ENCODE measurements at places on chromosomes 1 and 21.

DNA sequence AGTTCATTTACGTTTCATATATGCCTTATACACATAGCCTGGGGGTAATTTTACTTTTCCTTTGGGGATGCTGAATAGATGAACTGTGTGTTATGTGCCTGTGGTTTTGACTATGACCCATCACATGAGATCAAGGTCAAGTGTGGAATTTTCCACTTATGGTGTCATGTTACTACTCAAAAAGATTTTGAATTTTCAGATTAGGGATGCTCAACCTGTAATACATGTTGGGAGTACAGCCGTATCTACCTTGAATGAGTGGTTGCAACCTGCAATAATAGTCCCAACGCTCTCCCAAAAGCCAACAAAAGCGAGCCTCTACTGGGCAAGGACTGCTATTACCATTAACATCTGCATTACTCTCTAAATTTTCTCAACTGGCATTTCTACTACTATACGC, 68.5 kb upstream of the SDC3 start:
- DNase-seq: peak; percentile 18

- DNase-seq: no peak
Measured at GRCh38 chr1:198741744-198742143, 102.9 kb downstream of the PTPRC start.

GRCh38 chr21:38807986-38808385, 2.3 kb downstream of the ETS2 start:
- DNase-seq: no peak

- no peak for DNase-seq
Measured at GRCh38 chr1:55209247-55209646, 5.9 kb downstream of the USP24 start.

DNA sequence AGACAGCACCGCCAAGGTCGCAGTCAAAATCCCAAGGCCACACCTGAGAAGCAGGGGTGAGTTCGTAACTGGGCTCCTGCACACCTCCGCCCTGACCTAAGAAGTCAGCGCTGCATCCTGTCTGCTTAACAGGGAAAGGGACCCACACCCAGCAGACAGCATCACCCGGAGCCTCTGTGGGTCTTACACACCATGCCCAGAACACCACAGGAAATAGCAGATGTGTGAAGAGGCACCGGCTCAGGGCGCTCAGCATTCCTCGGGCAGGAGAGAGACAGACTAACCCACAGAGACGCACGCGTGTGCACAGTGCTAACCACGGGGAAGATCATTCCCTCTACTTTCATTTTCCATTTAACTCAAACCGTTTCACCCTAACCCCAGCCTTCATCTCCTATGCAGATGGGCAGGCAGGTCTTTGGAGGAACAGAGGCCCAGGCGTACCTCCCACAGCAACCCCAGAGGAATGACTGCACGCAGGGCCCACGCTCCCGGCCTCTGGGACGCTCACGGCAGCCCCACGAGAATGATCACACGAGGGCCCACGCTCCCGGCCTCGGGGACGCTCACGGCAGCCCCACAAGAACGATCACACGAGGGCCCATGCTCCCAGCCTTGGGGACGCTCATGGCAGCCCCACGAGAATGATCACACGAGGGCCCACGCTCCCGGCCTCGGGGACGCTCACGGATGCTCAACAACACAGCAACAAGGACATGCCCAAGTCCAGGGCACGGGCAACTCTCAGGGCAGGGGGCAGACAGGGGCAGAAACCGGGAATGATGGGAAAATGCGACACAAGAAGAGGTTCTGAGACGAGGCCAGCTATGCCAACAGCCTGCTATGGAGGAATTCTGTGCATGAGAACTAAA, 20.9 kb downstream of the POFUT2 start:
- DNase-seq: no peak

DNA sequence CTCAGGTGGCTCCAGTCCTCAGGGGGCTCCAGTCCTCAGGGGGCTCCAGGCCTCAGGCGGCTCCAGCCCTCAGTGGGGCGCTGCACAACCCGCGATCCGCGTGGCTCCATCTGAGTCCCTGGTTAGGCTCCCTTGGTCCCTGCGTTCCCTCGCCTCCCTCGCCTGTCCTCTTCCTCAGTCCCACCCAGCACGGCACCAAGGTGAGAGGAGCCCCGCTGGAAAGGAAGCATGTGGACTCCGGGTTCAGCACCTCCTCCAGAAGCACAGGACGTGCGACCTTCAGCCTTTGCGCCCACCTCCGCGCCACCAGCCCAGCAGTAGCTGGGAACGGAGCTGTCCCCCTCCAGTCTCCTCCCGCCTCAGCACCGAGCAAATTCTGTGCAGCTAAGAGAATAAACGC, 8.1 kb upstream of the OR2M5 start:
- DNase-seq: no peak

- no peak for DNase-seq
Measured at GRCh38 chr1:39613250-39613649, 26.2 kb downstream of the HEYL start.

DNA sequence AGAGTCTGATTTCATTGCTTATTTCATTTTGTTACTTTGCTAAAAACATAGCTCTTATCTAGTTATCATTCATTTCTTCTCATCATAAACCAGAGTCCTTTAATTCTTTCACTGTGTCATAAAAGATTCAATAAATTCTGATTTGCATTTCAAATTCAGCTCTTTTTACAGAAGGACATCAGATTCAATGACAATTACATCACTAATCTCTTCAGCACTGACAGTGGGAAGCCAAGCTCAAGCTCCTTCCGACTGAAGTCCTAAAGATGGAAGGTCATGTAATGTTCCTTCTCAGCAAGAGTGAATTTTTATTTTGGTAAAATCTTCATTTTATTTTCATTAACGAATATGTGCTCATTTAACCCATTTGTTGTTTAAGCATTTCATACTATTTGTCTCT, 530.7 kb upstream of the ADGRL2 start:
- no peak for DNase-seq
